NCI-H2029 treated with DMSO at 0.1 percent for 48 hours (cell line): ENCODE measurements at places on chromosomes 2 and 18.

GRCh38 chr2:31525876-31526275 is 54.9 kb downstream of the SRD5A2 start:
- DNase-seq: no peak

DNA sequence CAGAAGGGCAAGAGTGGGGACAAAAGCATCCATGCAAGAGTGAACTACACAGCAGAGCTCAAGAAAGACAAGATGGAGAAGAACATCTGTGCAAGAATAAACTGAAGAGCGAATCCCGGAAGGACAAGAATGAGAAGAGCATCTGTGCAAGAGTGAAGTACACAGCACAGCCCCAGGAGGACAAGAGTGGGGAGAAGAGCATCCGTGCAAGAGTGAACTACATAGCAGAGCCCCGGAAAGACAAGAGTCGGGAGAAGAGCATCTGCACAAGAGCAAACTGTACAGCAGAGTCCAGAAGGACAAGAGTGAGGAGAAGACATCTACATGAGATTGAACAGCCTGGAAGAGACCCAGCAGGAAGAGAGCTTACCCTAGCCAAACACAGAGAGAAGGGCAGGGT is 284.6 kb downstream of the PIEZO2 start:
- no peak for DNase-seq

- DNase-seq: no peak
Observed at GRCh38 chr2:232260075-232260474, 118.5 kb upstream of the ALPP start.

- no peak for DNase-seq
Observed at GRCh38 chr2:236010920-236011685, 157.1 kb downstream of the GBX2 start.

DNA sequence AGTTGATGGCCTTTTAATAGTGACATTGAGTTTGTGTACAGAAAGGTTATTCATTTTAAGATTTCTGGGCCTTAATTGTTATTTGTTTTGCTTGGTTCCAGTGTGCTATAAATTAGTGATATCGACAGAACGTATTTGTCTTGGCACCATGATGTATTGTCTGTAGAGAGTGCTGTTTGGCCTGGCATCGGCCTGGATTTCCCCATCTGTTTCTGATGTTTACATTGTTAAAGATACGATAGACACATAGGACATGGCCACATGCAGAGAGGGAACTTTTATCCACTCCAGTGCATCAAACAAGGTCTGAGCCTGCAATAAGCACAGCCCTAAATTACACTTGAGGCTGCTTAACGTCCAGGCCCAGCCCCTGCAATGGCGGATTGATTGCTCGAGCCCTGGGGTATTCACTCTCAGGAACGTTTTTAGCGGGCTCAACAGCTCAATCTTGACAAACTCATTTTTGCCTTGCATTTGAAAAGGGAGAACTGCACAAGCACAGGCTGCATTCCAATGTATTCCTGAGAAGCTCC is 144.7 kb downstream of the SLC4A3 start:
- DNase-seq: peak; percentile 92

- DNase-seq: no peak
Observed at GRCh38 chr2:76569819-76570218, 859.1 kb upstream of the GCFC2 start.

- DNase-seq: no peak
Observed at GRCh38 chr18:60176259-60176658, 196.3 kb downstream of the MC4R start.

DNA sequence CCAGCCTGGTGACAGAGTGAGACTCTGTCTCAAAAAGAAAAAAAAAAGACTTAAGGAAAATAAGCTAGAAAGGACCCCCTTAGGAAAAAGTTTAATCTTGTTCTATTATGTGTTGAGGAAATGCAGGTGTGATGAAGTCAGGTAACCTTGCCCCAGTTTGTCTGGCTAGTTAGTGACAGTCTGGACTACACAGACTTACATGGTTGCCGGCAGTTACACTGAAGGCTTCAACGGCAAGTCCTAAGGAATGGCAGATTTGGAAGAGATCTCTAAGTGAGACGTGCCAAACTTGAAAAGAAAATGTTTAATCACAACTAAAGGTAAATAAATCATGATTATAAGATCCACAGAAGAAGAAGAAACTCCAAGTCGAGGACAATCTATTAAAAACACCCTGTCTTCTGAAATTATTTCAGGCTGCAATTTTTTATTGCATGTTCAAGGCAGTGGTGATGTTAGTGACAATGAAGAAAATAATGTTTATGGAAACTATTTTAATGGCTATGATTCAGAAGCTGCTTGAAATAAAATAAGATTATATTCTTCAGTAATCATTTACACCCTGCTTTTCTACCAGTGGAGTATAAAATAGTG is 84.2 kb downstream of the TTC27 start:
- no peak for DNase-seq

GRCh38 chr2:191059308-191059707 is 45.3 kb upstream of the STAT1 start:
- no peak for DNase-seq

- no peak for DNase-seq
Observed at GRCh38 chr18:44246001-44246400, 434.7 kb upstream of the SETBP1 start.

- no peak for DNase-seq
Observed at GRCh38 chr2:223082706-223083105, 30.7 kb downstream of the KCNE4 start.

- DNase-seq: no peak
Observed at GRCh38 chr2:235495373-235496238, 1.8 kb downstream of the AGAP1 start.

GRCh38 chr2:200159357-200159707 is 147.2 kb upstream of the SPATS2L start:
- DNase-seq: no peak

- DNase-seq: no peak
Observed at GRCh38 chr2:179985163-179985820, 21.8 kb downstream of the CWC22 start.

DNA sequence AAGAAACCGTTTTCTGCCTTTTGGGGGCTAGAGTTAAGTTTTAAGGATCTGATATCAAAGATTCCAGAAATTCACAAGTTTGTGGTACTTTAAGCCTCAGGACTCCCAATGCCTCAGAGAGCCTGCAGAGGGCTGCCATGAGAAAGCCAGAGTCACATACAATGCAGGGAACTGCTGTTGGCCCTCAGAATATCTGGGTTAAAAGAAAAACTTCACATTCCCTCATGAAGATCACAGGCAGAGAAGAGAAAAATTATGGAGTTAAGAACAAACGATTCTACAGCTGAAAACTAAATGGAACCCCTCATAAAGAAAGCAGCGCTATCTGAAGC is 39.5 kb downstream of the HDAC4 start:
- DNase-seq: no peak

GRCh38 chr2:25314514-25315315 is 27.0 kb downstream of the DNMT3A start:
- peak; percentile 74 for DNase-seq

- DNase-seq: no peak
Observed at GRCh38 chr18:26667046-26667445, 118.7 kb upstream of the KCTD1 start.

DNA sequence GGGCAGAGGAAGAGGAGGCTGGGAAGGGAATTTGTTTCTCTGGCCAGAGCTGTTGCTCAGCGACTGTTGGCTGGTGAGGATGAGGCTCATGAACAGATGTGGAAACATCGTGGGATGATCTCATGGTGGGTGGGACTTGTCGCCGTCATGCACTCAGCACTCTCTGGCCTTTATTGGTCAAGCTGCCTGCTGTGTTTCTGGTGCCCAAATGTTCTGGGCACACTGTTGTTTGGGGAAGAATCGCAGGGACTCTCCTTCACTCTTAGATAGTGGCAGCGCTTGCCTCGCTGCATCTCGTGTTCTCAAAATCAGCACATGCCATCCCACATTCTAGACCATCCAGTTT is 145.6 kb downstream of the AGAP1 start:
- DNase-seq: no peak

GRCh38 chr18:13604786-13605185 is 121.6 kb downstream of the FAM210A start:
- DNase-seq: no peak

GRCh38 chr2:54634021-54634420 is 89.4 kb upstream of the EML6 start:
- no peak for DNase-seq

GRCh38 chr18:70377317-70377799 is 88.5 kb downstream of the SOCS6 start:
- no peak for DNase-seq

DNA sequence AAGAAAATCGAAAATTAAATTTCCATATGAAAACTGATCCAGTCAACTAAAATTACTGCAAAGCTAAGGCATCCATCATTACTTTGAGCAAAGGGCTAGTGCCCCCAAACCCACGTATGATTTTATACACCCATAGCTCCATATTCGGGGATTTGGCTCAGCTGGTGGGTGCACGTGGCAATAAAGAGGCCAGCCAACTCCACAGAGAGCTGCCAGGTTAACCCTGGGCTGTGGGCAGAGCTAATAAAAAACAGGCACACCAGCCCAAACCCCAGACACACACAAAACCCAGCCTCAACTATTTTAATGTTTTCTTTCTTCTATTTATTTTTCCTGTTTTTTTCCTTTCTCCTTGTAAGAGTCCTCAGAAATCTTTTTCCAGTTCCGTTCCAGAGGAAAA is 151.3 kb upstream of the SOX11 start:
- no peak for DNase-seq

- DNase-seq: no peak
Observed at GRCh38 chr2:85237849-85238565, 89.8 kb downstream of the TGOLN2 start.

- no peak for DNase-seq
Observed at GRCh38 chr18:21486905-21487437, 113.5 kb downstream of the ESCO1 start.

DNA sequence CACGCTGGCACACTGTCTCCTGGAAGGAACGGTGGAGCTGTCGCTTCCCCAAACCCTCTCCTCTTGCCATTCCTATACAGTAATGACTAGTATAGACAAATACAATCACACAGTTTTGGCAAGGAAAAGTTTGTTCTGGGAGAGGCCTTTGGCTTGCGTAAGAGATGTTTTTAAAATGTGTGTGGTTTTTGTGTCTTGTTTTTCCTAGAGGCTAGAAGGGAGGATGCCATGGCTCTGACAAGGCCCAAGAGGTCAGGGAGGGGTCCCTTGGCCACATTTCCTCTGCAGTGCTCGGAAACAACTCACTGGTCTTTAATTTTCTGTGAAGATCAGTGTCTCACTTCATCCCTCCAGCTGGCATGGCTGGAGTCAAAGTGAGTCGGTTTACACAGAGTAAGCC is 195.9 kb downstream of the SH3RF3 start:
- no peak for DNase-seq
